Lung (tissue), 17 donors: ENCODE measurements at places on chromosomes 7 and 10.

GRCh38 chr10:17599089-17599488 lies 18.1 kb downstream of the HACD1 start:
- peak; percentile 36 for DNase-seq

GRCh38 chr7:21844742-21845141 lies 101.0 kb downstream of the CDCA7L start:
- DNase-seq: no peak

DNA sequence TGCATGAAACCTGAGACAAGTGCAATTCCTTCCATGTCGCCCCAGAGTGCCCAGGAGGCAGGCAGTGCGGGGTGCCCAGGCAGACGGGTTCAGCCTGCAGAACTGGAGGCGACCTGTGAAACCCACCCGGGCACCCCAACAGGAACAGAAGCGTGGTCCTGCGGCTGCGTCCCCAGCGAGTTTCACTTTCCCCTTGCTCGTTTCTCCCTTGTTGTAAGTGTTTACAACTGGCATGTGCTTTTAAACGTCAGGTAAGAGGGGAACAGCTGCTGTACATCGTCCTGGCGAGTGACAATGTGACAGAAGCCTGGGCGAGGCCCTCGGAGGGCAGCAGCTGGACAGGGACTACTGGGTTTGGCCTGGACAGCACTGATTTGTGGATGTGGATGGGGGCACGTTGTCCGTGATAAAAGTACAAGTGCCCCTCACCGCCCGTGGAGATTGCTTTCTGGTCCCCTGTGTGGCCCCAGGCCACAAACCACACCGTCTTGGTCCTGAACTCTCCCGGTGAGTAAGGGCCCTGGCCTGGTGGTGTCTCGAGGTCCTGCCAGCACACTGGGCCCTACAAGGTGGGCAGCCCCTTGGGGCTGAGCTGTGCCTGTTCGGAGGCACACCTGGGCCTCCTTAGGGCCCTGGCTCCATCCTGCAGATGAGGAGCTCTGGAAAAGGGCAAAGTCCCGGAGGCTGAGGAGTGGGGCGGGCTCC lies 4.0 kb downstream of the VENTX start:
- no peak for DNase-seq

DNA sequence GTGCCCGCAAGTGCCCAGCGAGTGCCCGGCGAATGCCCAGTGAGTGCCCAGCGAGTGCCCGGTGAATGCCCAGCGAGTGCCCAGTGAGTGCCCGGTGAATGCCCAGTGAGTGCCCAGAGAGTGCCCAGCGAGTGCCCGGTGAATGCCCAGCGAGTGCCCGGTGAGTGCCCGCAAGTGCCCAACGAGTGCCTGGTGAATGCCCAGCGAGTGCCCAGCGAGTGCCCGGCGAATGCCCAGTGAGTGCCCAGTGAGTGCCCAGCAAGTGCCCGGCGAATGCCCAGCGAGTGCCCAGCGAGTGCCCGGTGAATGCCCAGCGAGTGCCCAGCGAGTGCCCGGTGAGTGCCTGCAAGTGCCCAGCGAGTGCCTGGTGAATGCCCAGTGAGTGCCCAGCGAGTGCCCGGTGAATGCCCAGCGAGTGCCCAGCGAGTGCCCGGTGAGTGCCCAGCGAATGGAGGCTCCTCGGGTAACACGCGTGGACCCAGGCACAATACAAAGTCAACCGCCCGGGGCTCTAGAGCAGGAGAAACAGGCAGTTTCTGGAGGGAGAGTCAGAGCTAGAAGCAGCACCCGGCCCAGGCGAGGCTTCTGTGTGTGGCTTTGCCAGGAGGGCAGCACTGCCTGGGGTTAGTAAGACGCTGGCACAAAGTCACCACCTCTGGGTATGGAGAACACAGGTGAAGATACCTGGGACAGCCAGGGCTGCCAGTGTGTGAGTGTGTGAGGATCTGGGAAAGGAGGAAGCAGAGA lies 38.2 kb upstream of the CFAP46 start:
- DNase-seq: no peak

- DNase-seq: no peak
These were observed 108.7 kb upstream of the AUTS2 start for GRCh38 chr7:69489533-69489932.
